ENCODE measurements at places on chromosomes 6 and 20. TPM values are rescaled to one million over a fixed set of nuclear protein-coding genes. Genes with fewer than 3 reads are reported as not detected.

GRCh38 chr20:38883081-38883980 is 42.9 kb upstream of the FAM83D start:
- H3K27ac ChIP-seq, result peak overlapping the region; percentile 90
- H3K4me3 ChIP-seq, result peak overlapping the region; percentile 49
- peaks cover 47% of the 10 kb centered on the region for H3K36me3 ChIP-seq
- peaks cover 38% of the 10 kb centered on the region for H3K4me1 ChIP-seq
- ATAC-seq, result peak; percentile 18

DNA sequence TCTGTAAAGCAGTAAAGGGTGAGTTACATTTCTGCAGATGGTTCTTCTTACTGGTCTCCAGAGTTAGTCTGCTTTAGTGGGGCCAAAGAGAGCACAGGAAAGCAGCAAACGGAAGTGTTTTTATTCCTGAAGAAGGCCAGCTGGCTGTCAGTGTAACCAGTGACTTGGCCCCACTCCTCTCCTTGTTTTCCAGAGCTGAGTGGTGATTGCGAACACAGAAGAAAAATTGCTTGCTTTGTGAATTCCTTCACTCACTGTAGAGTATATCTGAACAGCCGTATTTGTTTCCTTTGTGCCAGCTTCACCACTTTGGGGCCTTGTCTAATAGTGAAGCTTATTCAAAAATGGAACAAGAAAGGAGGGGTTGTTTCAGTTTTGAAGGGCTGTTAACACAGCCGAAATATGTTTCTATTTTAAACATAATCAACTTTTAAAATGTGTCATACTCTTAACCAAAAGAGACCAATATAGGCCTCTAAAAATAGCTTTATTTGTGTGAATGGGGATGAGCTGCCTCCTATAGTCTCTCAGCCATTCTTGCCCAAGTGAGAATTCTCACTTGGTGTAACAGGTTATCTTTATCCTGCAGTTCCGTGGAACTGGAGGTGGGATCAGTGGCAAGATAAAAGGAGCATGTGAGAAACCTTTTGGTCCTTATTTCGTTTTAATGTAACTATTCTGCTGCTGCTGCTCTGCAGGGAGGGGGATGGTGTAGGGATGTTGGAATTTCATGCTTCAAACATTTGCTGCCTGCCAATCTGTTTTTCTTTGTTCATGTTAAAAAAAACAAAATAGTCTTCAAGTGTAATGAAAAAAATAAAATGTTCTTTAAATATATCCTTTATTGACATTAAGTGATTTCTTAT is 37.8 kb downstream of the ZC2HC1B start:
- no peaks in the 10 kb centered on the region for H3K27me3 ChIP-seq
- H3K27ac ChIP-seq, result peak overlapping the region; percentile 31
- peak; percentile 89 for ATAC-seq
- peaks cover 4% of the 10 kb centered on the region for H3K4me1 ChIP-seq
- no peaks in the 10 kb centered on the region for H3K36me3 ChIP-seq

The KHDRBS2 gene
- total RNA-seq, result not detected

The CENPW gene
- total RNA-seq, result 49.4 TPM

GRCh38 chr6:51199733-51200260 is 381.1 kb downstream of the TFAP2B start:
- H3K4me1 ChIP-seq, result no peaks in the 10 kb centered on the region
- no peak overlapping the region for H3K27ac ChIP-seq

The BPIFB4 gene
- total RNA-seq, result not detected
